M059J (cell line): ENCODE measurements at places on chromosomes 11 and 22. TPM values are rescaled to one million over a fixed set of nuclear protein-coding genes. Genes with fewer than 3 reads are reported as not detected.

CAPN1 gene
- 208 and 246 TPM in 2 replicates for total RNA-seq

DNA sequence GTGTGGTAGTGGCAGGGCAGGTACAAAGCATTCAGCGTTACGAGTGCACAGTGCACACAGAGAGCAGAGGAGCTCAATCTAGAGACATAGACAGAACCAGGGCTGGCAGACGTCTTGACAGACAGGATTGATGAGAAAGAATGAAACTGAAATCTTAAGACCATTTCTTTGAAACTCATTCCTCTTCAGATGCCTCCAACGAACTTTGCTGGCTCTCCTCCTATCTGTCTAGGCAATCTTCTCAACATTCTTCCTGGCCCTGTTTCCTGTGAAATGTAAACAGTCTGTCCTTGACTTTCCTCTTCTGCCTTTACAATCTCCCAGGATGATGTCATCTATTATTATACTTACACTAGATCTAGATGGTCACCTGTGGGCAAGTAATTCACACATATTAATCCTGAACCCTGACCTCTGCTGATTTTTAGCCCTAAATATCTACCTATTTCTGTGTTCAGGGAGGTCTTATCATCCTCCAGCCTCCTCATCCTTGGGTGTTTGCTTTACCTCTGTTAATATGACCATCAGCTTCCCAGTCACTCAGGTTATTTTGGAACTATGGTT, 119.5 kb downstream of the ENTHD1 start:
- peak; percentile 32 for DNase-seq

- peak; percentile 60 for DNase-seq
Observed at GRCh38 chr11:60498853-60499252, 6.3 kb downstream of the MS4A12 start.

- DNase-seq = peak; percentile 10
Observed at GRCh38 chr11:10875430-10876021, 17.7 kb upstream of the ZBED5 start.

RIMBP3C gene
- total RNA-seq = 0.17 and 1.2 TPM in 2 replicates

ZBTB16 gene
- total RNA-seq = not detected in 2 replicates

DNA sequence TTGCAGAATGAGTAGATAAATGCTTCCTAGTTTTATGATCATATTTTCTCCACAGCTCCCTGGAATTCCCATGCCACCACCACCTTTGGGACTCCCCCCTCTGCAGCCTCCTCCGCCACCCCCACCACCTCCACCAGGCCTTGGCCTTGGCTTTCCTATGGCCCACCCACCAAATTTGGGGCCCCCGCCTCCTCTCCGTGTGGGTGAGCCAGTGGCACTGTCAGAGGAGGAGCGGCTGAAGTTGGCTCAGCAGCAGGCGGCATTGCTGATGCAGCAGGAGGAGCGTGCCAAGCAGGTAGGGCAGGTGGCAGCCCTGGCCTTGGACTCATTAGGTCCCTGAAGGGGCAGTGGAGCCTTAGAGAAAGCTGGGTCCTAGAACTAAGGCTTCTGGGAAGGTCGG, 2.9 kb downstream of the SF3B2 start:
- no peak for DNase-seq

MS4A7 gene
- total RNA-seq = not detected in 2 replicates

MMP12 gene
- total RNA-seq = 4.0 and 4.6 TPM in 2 replicates

EXPH5 gene
- total RNA-seq = 2.3 and 2.7 TPM in 2 replicates

MUC2 gene
- total RNA-seq = not detected in 2 replicates

DNA sequence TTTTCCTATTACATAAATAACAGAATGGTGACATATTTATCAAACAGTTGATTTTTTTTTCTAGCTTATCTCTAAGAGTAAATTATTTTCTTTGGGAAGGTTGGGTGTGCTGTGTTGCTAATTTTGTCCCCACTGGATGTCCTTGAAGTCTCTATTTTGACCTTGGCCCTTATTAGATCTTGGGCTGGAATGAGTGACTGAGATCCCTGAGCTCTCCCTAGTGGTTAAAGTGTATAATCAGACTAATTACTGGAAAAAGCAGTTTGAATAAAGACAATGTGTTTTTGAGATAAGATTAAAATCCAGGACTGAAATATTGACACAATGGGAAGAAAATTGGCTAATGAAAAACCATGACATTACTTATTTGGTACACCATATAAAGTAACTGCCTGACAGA, 56.1 kb downstream of the AASDHPPT start:
- no peak for DNase-seq
